Stimulated activated CD8-positive, alpha-beta memory T cell treated with anti-CD3 and anti-CD28 coated beads, Interleukin-15, amount 100 ng/mL, for 24 hours (primary cell): ENCODE measurements at places on chromosomes 5 and 9.

DNA sequence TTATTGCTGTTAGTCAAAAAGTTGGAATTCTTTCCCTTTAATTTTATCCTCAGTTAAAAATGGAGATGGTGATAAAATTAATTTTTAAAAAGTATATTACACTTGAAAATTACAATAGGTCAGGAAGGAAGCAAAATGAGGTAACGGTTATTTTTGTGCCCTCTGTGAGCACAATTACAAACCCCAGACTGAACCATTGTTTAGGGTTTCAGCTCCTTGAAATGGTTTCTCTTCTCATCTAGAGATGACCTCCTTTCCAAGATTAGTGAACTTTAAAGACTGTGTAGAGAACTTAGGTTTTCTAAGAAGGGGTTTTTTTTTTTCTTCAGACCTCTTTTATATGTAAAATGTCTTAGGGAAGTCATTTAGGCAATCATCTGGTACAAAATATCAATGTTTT lies 126.2 kb upstream of the CHD1 start:
- no peak for DNase-seq

DNA sequence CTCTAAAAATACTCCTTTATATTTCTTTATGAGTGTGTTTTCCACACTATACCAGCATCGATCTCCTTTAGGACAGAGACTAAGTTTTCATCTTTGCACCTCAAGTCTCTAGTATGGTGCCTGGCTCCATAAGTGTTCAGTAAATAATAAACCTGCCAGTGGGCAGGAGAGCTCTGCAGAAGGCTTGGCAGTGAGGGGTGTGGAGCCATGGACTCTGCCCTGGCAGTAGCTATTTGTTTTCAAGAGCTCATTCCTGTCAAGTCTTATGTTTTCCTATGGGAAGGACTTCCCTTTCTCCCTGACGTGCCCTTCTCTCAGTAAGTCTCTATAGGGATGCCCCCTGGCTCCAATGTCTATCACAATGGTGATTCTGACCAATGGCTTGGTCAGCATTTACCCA lies 252.2 kb downstream of the PIK3R1 start:
- no peak for DNase-seq

DNA sequence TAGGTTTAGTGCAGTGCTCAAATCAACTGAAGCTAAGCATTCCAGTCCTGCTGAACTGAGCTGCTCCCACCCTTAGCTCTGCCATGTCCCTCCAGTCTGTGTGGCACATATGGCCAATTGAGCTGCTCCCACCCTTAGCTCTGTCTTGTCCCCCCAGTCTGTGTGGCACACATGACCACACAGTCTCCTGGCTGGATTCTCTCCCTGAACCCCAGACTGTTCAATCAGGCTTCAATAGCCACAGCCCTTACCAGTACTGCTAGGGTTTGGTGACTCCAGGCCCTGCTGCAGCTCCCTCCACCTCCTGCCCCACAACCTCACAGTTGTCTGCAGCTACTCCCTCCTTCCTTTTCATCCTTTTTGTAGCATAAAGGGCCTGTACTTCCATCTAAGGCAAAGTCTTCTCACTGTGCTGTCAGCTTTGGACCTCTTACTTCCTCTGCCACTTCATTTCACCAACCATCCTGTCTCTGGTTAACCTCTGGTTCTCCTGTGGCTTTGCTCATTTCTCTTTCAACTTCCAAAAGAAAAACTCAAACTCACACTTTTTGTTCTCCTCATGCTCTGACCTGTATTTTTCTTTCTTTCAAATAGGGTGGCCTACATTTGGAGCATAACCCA lies 50.8 kb downstream of the ADAMTS12 start:
- no peak for DNase-seq

DNA sequence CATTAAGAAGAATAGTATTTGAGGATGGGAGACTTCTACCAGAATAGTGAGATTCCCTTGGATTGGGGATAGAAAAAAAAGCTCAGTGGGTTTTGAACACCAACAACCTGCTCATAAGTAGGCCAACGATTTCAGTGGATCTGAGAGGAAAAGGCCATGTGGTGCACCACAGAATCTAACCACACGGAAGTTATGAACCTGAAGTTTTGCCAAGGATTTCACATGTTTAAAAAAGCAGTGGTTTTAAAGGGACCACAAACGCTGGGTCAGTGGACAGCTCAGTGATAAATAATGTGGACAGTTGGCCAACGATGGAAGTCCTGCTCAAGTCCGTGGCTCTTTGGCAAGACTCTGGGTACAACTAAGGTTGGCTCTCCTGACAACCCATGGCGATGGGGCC lies 107.2 kb upstream of the TXNDC8 start:
- no peak for DNase-seq

- DNase-seq, result no peak
Observed at GRCh38 chr5:71631070-71631469, 43.9 kb downstream of the MCCC2 start.

GRCh38 chr5:149810856-149811255 lies 80.7 kb downstream of the PPARGC1B start:
- no peak for DNase-seq

GRCh38 chr5:141402553-141403243 lies at the start of gene PCDHGA9:
PCDHGA9 (plus strand) TSS chr5:141402778; CDS start chr5:141402953, 175 bp downstream.
- DNase-seq, result no peak

- no peak for DNase-seq
Observed at GRCh38 chr9:92438900-92439526, 14.7 kb upstream of the OMD start.

DNA sequence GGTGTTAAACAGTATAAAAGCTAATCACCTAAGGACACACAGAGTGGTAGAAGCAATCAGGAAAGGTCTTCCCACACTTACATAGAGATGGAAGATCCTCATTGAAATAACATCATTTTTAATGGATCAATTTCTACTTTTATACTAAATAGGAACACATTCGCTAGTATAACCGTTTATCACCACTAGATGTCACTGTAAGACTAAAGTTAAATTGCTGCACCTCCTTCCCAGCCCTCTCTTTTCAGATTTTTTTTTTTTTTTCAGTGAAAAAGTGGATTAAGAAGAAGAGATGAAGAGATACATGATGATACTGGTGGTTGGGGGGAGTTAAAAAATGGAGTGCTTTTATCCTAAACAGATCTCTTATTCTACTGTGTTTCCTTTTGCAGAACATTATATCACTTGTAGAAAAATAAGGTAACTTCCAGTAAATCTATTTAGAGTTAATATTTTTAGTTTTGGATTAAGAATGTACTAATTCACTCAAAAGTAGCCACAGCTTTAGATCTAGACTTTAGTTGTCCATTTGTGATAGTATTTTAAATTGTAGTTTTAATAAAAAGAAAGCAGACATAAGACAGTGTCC lies 116.9 kb upstream of the ARRDC3 start:
- no peak for DNase-seq

DNA sequence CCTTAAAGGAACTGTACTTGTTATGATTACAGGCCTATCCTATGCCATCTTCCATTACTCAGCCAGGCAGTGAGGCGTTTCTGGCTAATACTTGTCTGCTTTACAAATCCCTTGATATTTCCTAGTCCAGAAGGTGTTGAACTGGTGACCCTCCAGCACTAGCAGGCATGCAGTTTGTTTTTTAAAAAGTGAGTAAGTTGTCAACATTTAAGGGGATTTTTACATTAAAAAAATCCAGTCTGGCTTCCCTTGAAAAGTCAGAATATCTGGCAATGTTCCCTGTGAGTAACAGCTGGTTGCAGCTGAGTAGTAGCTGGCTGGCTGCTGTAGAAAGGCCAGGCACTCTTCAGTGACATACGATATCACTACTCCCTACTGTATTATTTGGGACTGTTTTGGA lies 21.8 kb downstream of the GRIN3A start:
- DNase-seq, result no peak

- no peak for DNase-seq
Observed at GRCh38 chr5:15575666-15576065, 75.7 kb downstream of the FBXL7 start.

DNA sequence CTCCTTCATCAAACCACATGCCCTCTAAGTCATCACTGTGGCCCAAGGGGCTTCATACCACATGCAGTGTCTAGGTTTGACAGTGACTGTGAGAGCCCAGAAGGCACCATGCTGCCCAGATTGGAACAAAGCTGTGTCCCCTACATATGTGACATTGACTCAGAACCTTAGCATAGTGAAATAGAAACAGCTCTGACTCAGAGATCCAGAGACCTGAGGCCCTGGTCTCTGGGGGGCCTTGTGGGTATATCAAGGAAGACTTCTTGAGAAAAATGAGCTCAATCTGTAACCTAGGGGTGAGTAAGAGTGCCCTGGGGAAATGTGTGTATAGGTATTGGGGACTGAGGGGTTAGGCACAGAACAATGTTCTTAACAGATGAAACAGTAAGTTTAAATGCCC lies 7.1 kb upstream of the ENTREP1 start:
- no peak for DNase-seq

- no peak for DNase-seq
Observed at GRCh38 chr5:141208478-141208877, at the start of gene PCDHB12. PCDHB12 (plus strand) TSS chr5:141208719; CDS start chr5:141208908, 189 bp downstream.
